ENCODE measurements at places on chromosomes 2 and 18.

DNA sequence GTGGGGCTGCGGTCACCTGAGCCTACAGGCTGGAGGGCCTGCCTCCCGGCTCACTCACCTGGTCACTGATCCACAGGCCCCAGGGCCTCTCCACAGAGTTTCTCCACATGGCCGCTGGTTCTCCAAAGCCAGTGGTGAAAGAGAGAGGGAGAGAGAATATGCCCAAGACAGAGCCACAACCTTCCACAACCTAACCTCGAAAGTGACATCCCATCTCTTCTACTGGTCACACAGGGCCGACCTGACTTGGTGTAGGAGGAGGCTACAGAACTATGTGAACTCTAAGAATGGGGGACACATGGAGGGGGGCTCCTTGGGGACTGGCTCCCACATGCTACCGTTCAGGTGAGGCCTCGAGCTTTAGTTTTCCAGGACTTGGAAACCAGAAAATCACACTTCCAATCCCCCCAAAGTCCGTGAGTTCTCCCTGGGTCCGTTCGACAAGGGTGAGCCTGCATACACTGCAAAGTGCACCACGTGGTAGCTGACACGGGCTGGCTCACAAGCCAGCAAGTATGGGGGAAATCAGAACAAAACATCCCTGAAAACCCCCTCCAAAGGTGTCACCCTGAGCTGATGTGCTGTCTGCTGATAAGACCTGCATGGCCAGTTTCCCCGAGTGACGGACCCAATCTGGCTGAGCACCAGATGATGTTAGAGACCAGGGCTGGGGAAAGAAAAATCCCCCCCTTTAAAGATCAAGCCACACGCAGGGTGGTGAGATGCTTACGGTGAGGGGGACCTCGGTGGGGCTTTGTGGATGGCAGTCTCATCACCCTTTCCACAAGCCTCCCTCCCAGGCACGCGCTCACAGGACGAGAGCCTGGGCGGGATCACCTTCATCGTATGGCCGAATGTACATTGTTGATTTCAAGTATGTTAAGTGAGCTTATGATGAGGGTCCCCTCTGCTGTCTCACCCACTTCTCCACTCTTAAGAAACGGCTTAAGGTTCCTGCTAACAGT is 54.2 kb upstream of the SEMA4C start:
- DNase-seq, result no peak

GRCh38 chr2:85744741-85745601 is 8.8 kb upstream of the ATOH8 start:
- no peak for DNase-seq

DNA sequence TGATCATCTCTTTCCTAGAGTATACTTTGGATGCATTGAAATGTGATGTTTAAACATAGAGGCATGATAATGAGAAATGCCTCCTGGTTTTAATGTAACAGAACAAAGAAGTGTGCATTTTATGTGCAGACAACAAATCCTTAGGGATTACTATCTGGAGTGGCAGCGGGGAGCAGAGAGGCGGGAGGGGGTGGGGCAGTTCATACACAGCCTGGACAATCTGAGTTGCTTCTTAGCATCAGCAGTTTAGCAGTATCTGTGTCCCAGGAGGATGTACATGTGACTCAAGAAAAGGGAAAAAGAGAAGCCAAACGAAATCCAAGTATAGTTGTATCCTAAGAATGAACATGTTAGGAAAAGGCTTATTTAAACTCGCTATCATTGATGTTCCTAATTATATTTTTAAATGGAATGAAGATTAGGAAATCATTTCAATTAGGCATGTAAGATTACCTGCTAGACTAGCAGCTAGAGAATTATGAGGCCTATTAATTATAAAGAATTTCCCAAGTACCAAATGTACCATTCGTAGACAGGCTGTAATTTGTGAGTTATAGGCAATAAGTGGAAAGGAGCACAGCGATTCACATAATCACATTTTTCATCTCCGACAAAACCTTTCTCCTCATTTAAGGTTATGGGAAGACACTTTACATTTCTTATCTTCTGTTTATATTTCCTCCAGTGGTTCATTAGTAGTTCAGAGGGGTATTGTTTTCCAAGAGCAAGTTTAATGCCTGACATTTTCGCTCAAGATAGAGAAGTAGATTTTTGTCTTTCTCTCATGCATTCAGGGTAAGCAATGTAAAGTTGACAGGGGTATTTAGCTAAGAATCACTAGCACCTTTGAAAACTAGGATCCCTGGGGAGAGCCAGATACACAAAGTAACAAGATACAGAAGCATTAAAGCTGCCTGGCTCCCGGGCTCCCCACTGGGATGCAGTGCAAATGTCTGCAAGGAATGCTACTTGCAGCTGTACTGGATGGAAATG is 141.3 kb upstream of the NOSTRIN start:
- no peak for DNase-seq

DNA sequence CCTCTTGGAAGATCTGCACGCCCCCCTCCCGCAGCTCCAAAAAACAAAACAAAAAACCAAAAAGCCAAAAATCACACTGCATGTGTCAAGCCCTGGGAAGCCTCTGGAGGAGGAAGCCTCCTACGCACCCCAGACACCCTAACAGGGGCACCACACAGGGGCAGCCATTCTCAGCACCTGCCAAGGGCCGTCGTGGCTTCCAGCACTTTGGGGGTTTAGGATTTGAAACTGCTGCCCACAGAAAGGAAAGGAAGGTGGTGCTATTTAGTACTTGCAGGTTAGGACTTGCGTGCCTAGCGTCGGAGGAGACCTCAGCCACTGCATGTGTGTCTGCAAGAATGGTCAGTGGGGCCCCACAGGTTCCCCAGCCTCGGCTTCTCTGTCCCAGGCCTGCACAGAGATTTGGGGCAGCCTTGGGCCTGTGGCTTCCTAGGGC is 419 bp upstream of the GPR55 start:
- DNase-seq, result no peak

DNA sequence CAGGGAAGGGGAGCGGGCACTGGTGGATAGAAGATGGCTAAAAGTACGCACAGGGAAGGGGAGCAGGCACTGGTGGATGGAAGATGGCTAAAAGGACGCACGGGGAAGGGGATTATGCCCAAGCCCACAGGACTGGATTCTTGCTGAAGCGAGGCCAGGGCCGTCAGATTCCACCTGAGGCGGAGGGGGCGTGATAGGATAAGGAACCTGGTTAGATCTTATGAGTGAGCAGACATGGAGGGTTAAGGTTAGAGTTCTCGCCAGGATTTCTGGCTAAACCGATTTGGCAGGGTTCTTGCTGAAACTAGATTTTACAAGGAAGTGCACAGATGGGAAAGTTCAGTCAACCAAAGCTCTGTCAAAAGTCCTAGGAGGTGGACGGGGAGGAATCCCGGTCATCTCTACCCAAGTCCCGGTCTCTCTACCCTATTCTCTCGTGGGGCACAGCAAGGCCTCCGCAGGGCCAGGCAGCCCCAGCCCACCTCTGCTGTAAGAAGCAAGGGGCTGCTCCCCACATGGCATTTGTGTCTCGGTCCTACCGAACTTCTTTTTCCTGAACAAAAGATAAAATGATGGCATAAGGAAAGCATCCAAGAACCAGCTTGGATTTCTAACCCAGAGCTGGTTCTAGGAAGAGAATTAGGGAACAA is 140.8 kb downstream of the PTGR3 start:
- no peak for DNase-seq

DNA sequence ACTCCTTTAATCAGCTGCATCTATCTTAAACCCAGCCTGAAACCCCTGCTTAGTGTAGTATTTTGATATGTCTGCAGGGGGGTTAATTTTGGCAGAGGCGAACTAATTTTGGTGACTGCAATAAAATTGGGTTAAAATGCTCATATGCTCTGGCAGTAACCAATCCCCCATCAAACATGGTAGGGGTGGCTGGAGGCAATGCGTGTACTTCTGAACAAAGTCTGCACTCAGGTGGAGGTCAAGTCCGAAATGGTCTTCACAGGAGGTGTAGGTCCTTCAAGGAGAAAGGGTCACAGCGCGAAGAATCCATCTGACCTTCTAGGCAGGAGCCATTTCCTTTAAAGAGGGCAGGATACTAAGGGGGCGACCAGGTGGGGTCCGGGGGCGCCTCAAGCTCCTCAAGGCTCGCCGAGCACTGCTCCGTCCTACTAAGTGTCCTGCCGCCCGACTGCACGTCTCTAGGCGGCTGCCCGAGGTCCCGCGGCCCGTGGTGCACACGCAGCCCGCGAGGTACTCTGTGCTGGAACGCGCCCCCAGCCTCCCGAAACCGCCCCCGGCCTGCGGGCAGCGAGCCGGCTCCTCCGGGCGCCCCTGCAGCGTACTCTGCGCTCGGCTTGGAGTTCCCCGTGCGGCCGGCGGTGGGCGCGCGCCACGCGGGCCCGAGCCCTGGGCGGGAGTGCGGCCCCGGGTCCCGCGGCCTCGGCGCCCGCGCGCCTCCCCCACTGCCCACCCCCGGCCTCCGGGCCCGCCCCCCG is 1.7 kb upstream of the LDLRAD4 start:
- no peak for DNase-seq

DNA sequence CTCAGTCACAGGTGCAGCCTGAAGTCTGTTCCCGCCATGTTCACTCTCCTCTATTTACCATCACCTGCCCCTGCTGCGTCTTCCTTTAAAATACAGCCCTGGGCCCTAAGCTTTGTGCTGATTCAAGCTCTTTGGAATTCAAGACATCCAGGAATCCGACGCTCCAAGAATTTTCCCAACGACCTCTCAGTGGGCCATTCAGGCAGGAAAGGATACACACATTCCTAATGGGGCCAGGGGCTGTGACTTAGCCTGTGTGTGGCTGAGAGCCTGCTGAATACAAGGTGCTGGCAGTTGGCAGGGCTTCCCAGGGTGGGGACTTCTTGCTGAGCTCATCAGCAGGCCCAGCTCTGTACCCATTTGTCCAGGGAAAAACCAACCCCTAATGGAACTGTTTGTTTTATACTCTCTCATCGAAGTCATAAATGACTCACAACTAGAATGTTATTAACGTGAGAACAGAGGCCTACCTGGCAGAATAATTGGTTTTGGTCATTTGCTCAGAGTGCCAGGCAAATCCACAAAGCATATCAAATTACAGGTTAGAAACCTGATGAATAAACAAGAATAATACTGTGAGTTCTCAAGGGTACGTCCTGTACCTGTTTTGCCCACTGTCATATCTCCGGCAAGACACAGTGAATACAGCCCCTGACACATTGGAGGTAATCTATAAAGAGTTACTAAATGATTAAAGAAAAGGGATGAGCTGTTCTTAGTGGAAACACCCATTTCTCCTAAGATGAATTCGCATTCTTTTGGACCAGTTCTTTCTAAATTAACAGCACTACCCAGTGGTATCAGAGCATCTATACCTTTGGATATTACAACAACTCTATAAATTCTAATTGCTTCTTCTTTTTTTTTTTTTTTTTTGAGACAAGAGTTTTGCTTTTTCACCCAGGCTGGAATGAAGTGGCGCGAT is 12.6 kb upstream of the KCMF1 start:
- DNase-seq, result no peak

GRCh38 chr2:172428832-172429210 is 1.4 kb downstream of the ITGA6 start:
- DNase-seq, result no peak

- no peak for DNase-seq
Measured at GRCh38 chr2:229095472-229095871, 175.6 kb downstream of the PID1 start.

GRCh38 chr18:24397131-24397693 is 412 bp downstream of the OSBPL1A start:
- peak; percentile 84 for DNase-seq

- DNase-seq, result no peak
Measured at GRCh38 chr18:9922592-9923311, 8.9 kb downstream of the VAPA start.

DNA sequence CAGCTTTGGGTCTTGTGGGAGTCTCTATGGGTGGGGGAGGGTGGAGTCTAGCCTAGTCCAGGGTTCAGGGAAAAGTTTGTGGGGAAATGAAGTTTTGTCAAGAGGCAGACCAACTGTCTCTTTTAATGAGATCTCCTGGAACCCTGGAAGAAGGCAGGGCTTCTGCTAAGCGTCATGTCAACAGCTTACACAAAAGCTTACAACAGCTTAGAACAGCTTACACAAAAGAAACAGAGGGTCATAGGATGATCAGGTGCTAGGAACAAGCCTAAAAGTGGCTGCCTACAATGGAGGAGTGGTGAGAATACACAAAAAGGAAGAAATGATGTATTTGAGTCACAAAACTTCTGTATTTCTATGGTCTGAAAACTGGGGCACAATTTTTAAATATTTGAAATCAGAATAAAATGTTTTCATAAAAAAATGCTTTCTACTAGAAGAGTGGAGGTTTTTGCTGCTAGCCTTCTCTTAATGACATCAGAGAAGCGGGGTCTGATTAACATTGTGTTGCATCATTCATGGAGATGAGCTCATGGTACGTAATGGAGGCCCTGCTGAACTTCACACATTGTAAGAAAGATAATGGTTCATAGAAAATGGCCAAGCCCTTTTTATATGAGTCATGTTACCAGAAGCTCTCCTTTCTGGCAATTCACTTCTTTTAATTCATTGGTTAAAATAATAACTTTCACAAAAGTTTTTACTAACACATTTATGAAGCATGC is 351.0 kb downstream of the PIK3C3 start:
- no peak for DNase-seq

DNA sequence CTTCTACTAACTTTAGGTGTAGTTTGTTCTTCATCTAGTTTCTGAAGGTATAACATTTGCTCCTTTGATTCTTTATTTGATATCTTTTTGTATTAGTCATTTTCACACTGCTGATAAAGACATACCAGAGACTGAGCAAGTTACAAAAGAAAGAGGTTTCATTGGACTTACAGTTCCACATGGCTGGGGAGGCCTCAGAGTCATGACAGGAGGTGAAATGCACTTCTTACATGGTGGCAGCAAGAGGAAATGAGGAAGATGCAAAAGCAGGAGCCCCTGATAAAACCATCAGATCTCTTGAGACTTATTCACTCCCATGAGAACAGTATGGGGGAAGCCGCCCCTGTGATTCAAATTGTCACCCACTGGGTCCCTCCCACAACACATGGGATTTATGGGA is 544.4 kb upstream of the DSEL start:
- DNase-seq, result no peak

GRCh38 chr2:20682167-20682920 is 15.4 kb downstream of the GDF7 start:
- DNase-seq, result no peak

- no peak for DNase-seq
Measured at GRCh38 chr2:188475945-188476344, 184.3 kb downstream of the GULP1 start.

DNA sequence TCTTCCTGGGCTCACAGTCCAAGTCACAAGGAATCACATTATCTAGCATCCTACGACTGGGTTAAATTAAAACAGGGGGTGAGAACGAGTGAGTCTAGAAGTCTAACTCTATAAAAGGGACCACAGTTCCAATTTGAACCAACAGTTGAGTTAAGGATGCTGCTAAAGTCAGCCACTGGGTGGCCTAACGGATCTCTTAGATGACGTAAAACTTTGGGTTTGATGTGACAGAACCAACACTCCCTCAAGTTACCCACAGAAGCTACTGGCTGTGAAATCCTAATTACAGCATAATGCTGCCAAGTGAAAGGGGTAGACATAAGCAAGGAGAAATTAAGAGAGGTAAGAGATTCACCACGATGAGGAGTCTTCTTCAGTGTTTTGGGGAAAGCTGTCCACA is 32.7 kb upstream of the RUFY4 start:
- no peak for DNase-seq
